ENCODE measurements at places on chromosomes 7 and 10.
A peak's percentile ranks its signal among the peaks of the same experiment; 100 is the strongest.

- DNase-seq: no peak
Observed at GRCh38 chr10:105258036-105258673, 617.1 kb downstream of the SORCS3 start.

DNA sequence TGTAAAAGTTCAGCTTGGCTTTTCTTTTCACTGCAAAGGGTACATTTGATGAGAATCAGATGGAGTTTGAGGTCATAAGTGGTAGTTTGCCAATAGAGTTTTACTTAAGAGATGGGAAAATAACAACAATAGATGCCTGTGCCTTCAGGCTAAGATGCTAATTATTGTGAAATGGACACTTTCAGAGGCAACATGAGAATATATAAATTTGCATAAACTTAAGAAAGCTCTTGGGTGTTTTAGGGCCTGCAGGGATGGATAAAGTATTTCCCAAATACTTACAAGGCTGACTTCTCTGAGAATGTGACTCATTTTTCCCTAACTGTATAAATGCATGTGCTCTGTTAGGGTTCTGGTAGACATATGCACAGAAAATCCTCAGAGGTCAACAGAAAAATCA, 200.3 kb upstream of the SVIL start:
- DNase-seq: no peak

- no peak for DNase-seq
Observed at GRCh38 chr10:25393621-25394020, 218.8 kb downstream of the GPR158 start.

- DNase-seq: no peak
Observed at GRCh38 chr7:28276298-28276697, 95.7 kb upstream of the JAZF1 start.

DNA sequence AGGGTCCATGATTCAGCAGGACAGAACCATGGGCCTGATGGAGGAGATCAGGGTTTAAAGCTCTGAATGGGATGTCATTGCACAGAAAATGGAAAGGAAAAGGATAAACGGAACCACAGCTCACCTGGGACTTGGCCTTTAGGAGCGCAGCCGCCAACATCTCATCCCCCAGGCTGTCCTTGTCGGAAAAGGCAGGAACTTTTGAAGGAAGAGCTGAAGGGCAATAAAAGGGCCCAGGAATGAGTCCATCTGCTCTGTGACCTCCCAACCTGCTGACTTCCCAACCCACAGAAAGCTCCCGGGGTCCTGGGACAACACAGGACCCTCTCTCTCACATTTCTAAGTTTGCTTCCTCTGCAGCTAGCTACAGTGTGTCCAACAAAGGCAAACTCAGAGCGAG, 6.1 kb downstream of the ZNF3 start:
- no peak for DNase-seq

GRCh38 chr10:14240253-14241189, 90.2 kb downstream of the FRMD4A start:
- DNase-seq: no peak

GRCh38 chr7:82444220-82444909, 788 bp upstream of the CACNA2D1 start:
- DNase-seq: no peak

DNA sequence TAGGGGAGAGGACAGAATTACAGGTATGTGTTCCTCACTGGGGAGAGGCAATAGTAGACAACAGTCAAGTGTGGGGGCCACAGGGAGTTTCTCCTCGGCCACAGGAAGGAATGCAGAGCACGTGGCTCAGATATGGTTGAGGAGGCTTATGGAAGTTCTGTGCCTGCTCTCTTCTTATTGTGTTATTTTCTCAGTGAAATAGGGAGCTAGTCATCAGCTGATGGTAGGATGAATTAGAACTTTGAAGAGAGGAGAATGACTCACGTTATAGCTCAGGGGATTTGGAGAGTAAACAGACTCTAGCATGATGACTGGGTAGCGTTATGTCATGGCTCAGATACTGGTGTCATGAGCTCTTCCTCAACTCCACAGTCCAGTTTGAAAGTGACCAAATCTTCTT, 308.3 kb upstream of the IGFBP3 start:
- DNase-seq: no peak

DNA sequence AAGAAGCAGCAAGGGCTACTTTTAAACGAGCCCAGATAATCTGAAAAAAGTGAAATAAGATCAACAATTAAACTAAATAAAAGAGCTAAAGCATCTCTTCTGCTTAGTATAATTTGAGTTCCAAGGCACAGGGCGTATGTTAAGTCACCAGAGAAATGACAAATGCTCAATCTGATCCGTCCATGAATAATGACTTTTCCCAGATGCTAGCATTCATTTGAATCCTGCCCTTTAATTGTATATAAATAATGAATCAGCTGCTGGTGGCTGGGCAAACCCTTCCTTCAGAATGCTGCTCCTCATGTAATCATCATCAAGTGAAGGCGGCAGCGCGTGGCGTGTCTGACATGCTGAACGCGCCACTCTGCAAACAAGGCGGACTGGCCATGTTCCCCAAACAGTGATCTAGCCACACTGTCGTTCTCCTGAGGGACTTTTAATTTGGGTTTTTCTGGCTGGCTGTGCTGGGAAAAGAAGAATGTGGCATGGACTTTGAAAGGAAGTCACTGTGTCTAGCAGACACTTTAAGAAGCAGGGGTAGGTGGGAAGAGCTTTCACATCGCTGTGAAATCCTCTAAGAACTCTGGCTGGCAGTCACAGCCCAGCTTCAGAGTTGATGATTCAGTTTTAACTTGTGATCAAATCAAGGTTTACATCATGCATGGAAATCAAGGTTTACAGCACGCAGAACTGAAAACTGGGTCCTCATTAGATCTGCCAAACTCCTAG, 70.7 kb downstream of the BEND7 start:
- no peak for DNase-seq

- DNase-seq: no peak
Observed at GRCh38 chr7:123867225-123867624, 22.3 kb downstream of the HYAL4 start.

DNA sequence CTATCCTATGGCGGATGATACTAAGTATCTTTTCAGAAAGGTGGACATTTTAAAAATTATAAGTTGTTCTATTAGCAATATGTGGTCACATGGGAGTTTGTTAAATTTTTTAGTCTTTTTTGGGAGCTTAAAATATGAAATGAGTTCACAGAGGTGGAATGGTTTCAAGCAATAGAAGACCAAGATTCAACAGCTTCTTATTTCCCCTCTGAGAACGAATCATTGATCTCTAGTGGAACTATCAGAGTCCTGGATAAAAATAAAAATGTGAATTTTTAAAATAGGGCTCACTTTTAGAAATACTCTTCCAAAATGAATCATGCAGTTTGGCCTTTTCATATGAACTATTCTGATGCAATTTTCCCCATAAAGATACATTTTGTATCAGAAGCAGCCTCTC, 467.7 kb upstream of the KLF6 start:
- no peak for DNase-seq

- DNase-seq: no peak
Observed at GRCh38 chr10:63030536-63030935, 102.6 kb upstream of the NRBF2 start.

DNA sequence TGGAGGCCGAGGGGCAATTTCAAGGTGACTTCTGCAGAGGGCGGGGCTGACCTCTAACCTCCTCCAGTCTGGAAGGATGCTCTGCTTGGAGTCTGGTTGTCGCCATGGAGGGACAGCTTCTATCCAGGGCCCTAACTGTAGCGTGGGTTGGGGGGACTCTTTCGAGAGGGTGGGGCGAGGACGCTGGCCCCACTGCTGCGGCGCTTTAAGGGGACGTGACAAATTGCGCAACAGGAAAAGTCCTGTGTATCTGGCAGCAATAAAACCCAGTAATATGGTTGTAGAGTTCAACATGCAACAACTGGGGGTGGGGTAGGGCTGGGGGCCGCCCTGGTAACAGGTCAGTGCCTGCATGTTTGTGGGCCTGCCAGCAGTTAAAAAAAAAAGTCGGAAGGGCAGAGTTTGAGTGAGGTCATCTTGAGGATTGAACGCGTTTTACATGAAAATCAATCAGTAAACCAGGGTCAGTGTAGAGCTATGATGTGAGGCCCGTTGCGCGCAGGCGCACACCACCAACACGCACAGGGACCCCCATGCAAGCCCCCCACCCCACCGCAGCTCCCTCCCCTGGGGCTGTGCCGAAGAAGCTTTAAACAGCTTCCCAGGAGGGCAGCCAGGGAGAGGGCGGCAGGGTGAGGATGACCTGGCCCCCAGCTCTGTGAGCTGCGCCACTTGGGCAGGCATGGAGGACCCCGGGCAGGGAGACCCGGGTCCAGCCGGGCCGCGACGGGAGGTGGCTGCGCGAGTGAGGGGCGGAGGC, 4.3 kb downstream of the SHH start:
- no peak for DNase-seq

- no peak for DNase-seq
Observed at GRCh38 chr10:81848514-81848913, 26.5 kb upstream of the NRG3 start.

GRCh38 chr7:37336259-37336658, 112.4 kb downstream of the ELMO1 start:
- no peak for DNase-seq

- no peak for DNase-seq
Observed at GRCh38 chr10:73799899-73800559, 11.4 kb downstream of the NDST2 start.

DNA sequence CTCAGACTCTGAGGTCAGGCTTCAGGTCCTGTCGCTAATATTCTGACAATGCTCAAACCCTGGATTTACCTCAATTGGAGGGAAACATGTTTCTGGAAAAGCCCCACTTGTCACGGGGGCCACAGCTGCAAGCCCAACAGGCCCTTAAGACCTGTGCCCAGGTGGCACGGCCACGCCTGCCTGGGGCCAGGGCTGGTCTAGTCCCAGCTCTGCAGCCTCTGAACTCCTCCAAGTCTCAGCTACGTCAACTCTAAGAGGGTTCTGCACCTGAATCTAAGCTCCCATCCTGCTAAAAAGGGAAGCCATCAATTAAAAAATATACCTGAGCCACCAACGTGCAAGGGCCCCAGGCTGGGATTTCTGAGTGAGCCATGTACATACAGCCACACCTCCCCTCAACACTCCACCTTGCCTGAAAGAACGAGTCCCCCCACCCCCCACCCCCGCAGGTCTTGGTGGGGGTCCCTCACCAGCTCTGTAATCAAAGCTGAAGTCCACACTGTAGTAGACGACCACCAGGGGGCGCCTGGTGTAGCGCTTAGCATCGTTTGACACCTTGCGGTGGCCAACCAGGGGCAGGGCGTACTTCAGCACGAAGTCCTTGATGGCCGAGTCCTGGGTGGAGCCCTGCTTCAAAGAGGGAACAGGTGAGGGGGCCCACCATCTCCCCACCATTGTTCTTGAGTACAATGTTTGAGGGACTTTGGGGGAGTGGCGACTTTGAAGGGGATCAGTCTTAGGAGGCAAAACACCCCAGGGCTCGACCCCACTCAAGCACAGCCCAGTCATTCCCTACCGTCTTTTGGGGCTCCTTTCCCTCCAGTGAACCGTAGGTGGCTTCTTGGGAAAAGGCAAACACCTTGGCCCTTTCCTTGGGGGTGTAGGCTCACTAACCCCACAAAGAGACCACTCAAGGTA, 22.6 kb downstream of the PDIA4 start:
- peak; percentile 69 for DNase-seq
